Activated naive CD4-positive, alpha-beta T cell treated with anti-CD3 and anti-CD28 coated beads, Interleukin-2, amount 50 U/mL, for 72 hours (primary cell): ENCODE measurements at places on chromosomes 6 and 20.

- no peak for DNase-seq
These were observed 20.8 kb upstream of the EMILIN3 start for GRCh38 chr20:41387444-41387851.

- DNase-seq, result no peak
These were observed 89.2 kb downstream of the FAM83B start for GRCh38 chr6:54935739-54936138.

DNA sequence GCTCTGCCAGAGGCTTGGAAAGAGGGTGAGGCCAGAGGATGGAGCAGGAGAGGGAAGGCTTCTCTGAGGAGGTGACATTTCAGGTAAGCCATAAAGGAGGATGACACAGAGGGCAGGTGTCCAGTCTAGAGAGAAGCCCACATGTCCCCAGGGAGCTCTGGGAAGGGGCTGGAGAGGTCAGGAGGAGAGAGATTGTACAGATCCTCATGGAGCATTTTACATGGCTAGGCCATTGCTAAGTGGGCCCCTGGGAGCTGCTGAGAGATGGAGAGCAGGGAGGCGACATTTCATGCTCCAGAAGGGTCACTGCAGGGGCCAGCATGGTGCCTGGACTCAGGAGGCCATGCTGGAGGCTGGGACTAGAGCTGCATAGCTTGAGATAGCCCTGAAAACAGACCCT lies 124.5 kb downstream of the TOX2 start:
- DNase-seq, result no peak

DNA sequence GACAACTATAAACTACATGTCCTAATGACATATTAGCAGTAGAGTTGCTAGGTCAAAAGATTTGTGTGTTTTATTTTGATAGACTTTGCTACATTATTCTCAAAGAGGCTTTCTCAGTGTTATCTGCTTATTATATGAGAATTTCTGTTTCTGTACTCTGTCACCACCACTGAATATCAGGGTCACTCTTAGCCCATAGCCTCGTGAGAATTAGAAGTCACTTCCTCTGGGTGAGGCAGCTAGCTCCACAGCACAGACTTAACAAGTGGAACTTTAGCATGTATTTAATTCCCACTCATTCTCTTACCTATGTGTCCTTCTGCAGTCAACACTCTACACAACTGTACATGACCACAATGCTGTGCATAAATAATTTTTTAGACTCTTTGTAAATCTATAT lies 6.7 kb downstream of the PHACTR2 start:
- no peak for DNase-seq

- DNase-seq, result no peak
These were observed 116.6 kb upstream of the TRAF3IP2 start for GRCh38 chr6:111722179-111722731.

GRCh38 chr6:149130090-149130489 lies 187.4 kb upstream of the TAB2 start:
- no peak for DNase-seq

GRCh38 chr6:10991115-10991514 lies 53.0 kb downstream of the ELOVL2 start:
- DNase-seq, result no peak

DNA sequence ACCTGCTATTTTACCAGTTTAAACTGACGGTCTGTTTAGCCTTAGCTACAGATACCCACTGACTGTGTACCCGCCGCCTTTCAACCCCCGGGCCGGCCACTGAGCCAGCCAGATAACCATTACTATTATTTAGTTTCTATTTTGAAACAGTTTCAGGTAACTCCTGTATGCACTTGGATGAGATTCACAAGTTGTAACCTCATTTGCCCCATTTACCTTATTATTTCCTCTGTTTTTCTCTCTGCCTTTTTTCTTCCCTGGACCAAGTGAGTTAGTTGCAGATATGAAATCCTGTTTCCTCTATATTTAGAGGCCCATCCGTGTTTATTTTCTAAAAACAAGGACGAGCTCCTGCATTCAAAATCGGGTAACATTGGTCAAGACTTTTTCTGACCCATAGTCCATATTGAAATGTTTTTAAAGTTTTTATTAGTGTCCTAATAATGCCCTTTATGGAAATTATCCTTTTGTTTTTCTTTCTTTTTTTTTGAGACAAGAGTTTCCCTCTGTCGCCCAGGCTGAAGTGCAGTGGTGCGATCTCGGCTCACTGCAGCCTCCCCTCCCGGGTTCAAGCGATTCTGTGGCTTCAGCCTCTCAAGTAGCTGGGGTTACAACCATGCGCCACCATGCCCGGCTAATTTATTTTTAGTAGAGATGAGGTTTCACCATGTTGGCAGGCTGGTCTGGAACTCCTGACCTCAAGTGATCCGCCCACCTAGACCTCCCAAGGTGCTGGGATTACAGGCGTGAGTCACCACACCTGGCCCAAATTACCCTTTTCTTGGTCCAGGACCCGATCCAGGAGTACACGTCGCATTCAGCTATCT lies 767 bp downstream of the AP5S1 start:
- DNase-seq, result no peak

GRCh38 chr20:51413857-51414256 lies 128.7 kb downstream of the NFATC2 start:
- no peak for DNase-seq

- DNase-seq, result no peak
These were observed 24.2 kb downstream of the SGK1 start for GRCh38 chr6:134293659-134294161.

DNA sequence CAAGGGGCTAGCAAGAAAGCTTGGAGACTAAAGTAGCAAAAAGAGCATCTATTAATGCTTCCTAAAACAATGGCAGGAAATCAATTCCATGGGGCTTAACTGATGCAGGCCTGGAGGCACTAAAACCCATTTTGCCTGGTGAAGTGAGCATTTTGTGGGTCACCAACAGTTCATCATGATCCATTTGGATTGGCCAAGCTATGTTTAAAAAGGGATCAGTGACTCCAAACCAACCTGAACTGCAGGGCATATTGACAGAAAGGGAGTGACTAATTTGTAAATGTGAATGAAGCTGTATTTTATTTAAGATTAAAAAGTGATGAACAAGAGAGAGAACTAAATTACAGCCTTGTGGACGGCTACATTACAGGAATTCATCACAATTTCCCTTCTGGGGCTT lies 132.0 kb downstream of the PCSK2 start:
- DNase-seq, result no peak

DNA sequence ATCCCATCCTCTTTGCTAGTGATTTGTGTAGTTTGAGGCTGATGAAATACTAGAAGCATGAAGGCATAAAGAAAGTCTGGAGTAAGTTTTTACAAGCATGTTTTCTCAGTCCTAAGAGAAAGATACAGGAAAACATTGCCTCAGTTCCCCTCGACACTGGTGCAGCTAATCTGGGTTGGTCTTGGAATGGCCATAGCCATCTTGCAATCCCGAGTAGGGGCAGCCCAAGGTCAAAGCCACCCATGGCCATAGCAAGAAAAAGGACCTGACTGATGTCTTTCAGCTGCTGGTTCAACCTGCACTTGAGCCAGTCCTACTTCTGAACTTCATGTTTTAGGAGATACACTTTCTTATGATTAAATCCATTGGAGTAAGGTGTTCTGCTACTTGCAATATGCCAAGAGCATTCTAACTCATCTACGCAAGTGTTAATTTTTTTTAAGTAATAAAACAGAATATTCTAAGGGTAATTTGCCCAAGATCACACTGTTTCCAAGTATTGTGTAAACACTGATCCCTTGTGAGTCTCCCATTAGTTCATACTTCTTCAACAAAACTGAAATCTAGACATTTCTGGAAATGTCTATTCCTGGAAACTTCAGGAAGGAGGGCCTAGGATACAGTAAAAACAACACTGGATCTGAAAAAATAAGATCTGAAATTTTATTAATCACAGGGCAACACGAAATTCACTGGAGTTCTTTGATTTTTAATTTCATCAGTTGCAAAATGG lies 108.9 kb downstream of the MAP3K5 start:
- DNase-seq, result no peak

DNA sequence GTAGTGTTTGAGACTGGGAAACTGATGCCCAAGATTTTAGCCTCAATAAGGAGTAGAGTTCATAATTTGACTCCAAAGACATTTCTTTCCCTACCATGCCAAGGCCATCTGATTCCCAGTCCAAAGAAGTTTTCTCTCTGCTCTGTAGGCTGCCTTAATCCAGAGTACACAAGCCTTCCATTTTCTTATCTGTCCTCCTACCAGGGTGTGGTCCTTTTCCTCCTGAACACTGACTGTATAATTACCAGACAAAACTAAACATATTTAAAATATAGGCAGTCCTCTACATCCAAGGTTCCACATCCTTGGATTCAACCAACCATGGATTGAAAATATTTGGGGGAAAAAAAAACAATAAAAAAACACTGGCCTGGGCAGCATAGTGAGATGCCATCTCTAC lies 108.4 kb downstream of the SLC16A10 start:
- DNase-seq, result no peak

GRCh38 chr6:4397307-4397706 lies 261.9 kb upstream of the ECI2 start:
- no peak for DNase-seq

GRCh38 chr6:5899216-5900045 lies 107.3 kb downstream of the NRN1 start:
- DNase-seq, result no peak

DNA sequence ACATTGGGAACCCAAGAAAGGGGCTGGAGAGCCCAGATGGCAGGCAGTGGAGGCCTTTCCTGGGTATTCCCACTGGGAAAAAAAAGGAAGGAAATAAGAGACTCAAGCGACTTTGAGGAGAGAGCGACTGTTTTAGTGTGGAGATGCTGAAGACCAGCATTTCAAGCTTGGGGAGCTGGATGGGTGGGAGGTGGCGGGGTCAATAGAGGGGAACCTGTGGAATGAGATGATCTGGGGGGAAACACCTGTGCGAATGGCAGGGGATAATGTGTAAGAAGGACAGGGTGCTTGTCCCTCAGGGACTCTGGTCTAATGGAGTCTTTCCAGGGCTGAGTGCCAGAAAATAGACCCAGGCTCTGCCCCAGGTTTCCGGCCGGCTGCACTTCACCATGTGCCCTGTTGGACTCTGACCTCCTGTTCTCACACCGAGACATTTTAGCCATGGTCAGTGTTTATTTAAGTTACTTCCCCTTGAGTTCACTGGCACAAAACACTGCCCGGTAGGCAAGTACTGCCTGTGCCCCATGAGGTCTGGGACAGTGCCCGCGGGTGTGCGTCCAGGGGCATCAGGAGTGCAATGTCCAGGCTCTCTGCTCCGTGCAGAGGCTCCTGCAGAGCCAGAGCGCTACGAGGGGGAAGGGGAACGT lies 50.4 kb upstream of the NKX2-2 start:
- no peak for DNase-seq

DNA sequence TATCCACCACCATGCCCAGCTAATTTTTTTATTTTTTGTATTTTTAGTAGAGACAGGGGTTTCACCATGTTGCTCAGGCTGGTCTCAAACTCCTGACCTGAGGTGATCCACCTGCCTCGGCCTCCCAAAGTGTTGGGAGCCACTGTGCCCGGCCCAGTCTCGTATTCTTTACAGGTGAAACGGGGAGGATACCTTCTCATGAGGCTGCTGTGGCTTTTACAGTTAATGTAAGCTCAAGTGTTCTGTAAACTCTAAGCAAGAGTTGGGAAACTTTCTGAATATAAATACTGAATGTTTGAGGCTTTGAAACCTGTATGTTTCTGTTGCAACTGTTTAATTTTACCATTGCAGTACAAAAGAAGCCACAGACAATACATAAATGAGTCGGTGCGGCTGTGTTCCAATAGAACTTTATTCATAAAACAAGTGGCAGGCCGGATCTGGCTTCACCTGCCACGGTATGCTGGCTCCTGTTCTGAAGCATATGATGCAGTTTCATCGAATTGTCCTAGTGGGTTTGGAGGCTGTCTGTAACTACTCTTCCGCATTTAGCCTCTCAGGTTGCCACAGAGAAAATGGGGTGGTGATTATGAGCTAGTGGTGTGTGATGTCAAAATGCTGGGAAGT lies 192.5 kb upstream of the ZFP64 start:
- DNase-seq, result no peak

- no peak for DNase-seq
These were observed 663.3 kb downstream of the RFPL4B start for GRCh38 chr6:113010196-113010989.

GRCh38 chr20:32050851-32051556 lies 1.0 kb upstream of the HCK start:
- DNase-seq, result no peak

- no peak for DNase-seq
These were observed 111.3 kb downstream of the LY86 start for GRCh38 chr6:6699741-6700367.

DNA sequence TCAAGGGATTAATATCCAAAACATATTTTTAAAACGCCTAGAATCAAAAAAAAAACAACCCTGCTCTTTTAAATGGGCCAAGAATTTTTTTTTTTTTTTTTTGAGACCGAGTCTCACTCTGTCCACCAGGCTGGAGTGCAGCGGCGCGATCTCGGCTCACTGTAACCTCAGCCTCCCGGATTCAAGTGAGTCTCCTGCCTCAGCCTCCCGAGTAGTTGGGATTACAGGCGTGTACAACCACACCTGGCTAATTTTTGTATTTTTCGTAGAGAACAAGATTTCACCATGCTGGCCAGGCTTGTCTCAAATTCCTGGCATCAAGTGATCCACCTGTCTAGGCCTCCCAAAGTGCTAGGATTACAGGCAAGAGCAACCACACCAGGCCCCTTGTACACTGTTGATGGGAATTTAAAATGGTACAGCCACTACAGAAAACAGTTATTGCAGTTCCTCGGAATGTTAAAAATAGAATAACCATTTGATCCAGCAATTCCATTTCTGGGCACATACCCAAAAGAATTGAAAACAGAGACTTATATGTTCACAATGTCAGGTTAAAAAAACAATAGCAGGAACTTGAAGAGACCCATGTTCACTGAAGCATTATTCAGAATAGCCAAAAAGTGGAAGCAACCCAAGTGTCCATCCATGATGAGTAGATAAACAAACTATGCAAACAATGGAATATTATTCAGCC lies 3.1 kb upstream of the MYL9 start:
- DNase-seq, result no peak

DNA sequence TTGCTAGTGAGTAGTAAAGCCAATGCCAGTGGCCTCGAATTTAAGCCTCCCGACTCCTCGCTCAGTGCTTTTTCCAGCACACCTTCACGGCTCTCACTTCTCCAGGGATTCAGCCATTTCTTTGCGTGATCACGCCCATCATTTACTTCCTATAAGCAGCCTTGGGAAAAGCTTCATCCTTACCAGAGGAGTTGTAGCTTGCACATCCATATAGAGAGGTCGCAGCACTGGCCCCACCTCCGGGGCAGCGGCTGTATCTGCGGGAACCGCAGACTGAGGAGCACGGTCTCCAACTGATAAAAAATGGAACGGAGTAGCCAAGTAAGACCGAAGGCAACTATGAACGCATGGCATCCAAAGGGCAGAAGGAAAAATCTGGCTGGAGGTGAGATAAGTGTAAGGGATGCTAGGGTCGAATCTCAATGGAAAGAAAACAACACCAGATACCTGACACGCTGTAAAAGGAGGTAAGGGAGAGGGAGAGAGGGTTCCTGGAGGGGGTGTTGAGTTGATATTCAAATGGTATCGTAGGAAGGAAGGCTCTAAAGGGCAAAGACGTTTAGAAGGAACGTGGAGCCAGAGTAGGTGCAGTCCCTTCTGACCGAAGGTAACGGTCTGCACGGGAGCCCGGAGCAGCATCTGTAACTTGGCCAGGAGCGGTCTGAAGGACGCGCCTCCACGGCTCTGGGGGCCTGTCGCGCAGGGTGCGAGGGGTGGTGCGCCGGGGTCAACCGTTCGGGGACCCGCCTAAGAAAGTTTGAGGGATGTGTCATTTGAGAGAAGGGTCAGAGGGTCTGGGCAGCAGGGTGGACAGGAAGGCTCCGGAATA lies 640 bp downstream of the NFS1 start:
- DNase-seq, result no peak

- DNase-seq, result no peak
These were observed 22.9 kb downstream of the NT5E start for GRCh38 chr6:85472744-85473143.
